Endothelial cell of umbilical vein (primary cell): ENCODE measurements at places on chromosomes 4 and X. TPM values are rescaled to one million over a fixed set of nuclear protein-coding genes. Genes with fewer than 3 reads are reported as not detected.

GRCh38 chr4:180449395-180449956, 1793.7 kb upstream of the TENM3 start:
- H3K4me1 ChIP-seq = no peaks in the 10 kb centered on the region
- DNase-seq = no peak
- no peak overlapping the region for H3K27ac ChIP-seq
- H3K4me3 ChIP-seq = no peak overlapping the region

GRCh38 chrX:132497432-132497831, 8.6 kb upstream of the MBNL3 start:
- no peak for DNase-seq
- no peaks in the 10 kb centered on the region for H3K27me3 ChIP-seq
- no peaks in the 10 kb centered on the region for H3K4me1 ChIP-seq
- H3K36me3 ChIP-seq = no peaks in the 10 kb centered on the region
- H3K4me3 ChIP-seq = no peak overlapping the region
- H3K27ac ChIP-seq = no peak overlapping the region

GRCh38 chr4:11698846-11699590, 270.3 kb upstream of the HS3ST1 start:
- H3K4me3 ChIP-seq = no peak overlapping the region
- no peaks in the 10 kb centered on the region for H3K36me3 ChIP-seq
- peak; percentile 77 for DNase-seq
- H3K4me1 ChIP-seq = peaks cover 40% of the 10 kb centered on the region
- no peaks in the 10 kb centered on the region for H3K27me3 ChIP-seq

Gene SLC16A2
- polyA plus RNA-seq = 3.6 and 3.9 TPM in 2 replicates

DNA sequence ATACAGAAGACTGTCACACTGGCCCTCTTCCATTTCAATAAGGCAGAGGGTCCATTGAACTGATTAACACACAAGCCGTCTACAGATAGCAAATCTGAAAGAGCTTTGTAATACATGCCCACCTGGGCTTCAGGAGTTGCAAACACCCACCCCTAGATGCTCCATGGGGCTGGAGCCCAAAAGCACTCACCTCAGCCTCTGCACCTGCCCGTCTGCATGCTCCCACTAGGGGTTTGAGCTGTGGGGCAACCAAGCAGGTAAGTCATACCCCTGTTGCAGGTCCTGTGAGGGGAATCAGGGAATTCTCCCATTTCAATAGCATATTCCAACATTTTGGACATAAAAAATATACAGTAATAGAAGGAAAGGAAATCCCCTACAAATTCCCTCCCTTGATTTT, 243.0 kb upstream of the KCNIP4 start:
- no peak overlapping the region for H3K27ac ChIP-seq
- H3K27me3 ChIP-seq = no peaks in the 10 kb centered on the region
- H3K4me1 ChIP-seq = no peaks in the 10 kb centered on the region
- no peak overlapping the region for H3K4me3 ChIP-seq

Gene CENPI
- polyA plus RNA-seq = 7.2 and 7.7 TPM in 2 replicates

Gene FHDC1
- 0.03 and 0.06 TPM in 2 replicates for polyA plus RNA-seq

DNA sequence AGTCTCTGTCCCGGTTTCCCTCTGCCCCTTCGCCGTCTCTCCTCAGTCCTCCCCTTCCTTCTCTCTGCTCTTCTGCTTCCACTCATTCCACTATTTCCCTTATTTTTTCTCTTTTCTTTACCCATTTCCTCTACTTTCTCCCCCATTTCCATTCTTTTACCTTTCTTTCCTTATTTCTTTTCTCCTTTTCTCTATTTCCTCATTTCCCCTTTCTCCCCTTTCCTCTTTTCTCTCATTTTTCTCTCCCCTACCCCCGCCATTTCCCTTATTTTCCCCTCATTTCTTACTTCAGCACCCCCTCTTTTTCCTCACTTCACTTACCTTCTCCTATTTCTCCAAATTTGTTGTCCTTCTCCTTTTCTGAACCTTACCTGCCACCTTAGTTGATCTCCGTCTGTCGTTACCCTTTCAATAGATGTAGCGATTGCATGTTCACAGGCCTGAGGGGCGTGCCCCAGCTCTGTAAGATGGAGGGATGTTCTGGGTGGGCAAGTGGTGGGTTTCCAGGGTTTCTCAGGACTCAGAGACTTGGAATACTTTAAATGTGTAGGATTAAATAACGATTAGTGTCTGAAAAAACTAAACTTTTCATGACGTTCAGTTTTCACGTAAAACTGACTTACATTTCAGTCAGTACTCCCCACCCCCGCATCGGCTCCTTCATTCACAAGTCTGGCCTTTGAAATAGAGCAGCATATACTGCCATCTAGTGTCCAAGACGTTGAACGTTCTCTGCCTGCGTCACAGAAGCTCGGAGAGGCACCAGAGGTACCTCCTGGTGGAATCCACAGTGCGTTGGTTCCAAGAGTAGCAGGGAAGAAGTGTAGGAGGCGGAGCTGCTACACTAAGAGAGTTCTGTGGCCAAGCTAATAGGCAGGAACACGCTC, 641 bp upstream of the NCBP2L start:
- H3K27me3 ChIP-seq = no peaks in the 10 kb centered on the region
- H3K27ac ChIP-seq = no peak overlapping the region
- H3K36me3 ChIP-seq = no peaks in the 10 kb centered on the region
- H3K4me3 ChIP-seq = peak overlapping the region; percentile 45

- no peaks in the 10 kb centered on the region for H3K27me3 ChIP-seq
- no peak overlapping the region for H3K4me3 ChIP-seq
- no peaks in the 10 kb centered on the region for H3K4me1 ChIP-seq
- no peaks in the 10 kb centered on the region for H3K36me3 ChIP-seq
- no peak for DNase-seq
These were observed 327.1 kb upstream of the VCX start for GRCh38 chrX:7515681-7516413.

DNA sequence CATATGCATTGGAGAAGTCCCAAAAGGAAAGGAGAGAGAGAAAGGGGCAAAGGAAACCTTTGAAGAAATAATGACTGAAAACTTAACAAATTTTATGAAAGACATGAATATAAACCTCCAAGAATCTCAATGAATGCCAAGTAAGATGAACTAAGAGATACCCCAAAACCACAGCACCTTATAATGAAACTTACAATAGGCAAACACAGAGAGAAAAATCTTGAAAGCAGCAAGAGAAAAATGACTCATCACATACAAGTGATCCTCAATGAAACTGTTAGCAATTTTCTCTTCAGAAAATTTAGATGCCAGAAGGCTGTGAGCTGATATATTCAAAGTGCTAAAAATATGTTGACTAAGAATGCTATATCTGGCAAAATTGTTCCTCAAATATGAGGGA, 10.1 kb downstream of the SMIM10L2A start:
- peaks cover under 1% of the 10 kb centered on the region for H3K27me3 ChIP-seq
- no peaks in the 10 kb centered on the region for H3K36me3 ChIP-seq
- H3K4me3 ChIP-seq = no peak overlapping the region
- H3K27ac ChIP-seq = no peak overlapping the region

- H3K36me3 ChIP-seq = no peaks in the 10 kb centered on the region
- H3K27me3 ChIP-seq = no peaks in the 10 kb centered on the region
- H3K27ac ChIP-seq = no peak overlapping the region
- no peak overlapping the region for H3K4me3 ChIP-seq
These were observed 291.8 kb downstream of the ARHGAP10 start for GRCh38 chr4:148023512-148024181.

Gene OPN1MW3
- not detected in 2 replicates for polyA plus RNA-seq

Gene ZNF630
- polyA plus RNA-seq = 0.87 and 1.0 TPM in 2 replicates

DNA sequence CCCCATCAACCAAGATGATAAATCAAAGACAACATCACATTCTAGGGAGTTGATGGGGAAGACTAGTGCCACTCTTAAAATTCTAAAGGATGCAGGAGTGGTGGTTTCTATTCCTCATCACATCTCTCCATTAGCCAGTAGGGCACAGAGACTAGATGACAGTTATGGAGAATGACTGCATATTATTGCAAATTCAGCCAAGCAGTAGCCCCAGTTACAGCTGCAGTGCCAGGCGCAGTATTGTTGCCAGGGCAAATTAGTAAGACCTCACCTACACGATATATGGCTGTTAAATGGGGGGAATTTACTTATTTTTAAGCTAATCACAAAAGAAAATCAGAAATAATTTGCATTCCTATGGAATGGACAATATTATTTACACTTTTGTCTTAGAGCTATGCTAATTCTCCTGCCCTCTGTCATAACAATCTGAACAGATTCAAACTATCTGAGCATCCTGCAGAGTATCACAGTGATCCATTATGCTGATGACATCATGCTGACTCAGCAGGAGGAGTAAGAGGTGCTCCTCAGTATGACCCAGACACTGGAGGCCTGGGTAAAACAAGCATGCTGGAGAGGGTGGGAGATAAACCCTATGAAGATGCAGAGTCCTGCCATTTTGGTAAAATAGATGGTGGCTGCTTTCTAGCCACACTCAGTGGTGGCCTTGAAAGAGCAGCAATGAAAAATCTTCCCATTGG, 24.7 kb downstream of the ETNPPL start:
- DNase-seq = no peak
- no peak overlapping the region for H3K27ac ChIP-seq
- no peak overlapping the region for H3K4me3 ChIP-seq

Gene PPP1R2C
- polyA plus RNA-seq = not detected in 2 replicates

Gene ENPEP
- not detected in 2 replicates for polyA plus RNA-seq

DNA sequence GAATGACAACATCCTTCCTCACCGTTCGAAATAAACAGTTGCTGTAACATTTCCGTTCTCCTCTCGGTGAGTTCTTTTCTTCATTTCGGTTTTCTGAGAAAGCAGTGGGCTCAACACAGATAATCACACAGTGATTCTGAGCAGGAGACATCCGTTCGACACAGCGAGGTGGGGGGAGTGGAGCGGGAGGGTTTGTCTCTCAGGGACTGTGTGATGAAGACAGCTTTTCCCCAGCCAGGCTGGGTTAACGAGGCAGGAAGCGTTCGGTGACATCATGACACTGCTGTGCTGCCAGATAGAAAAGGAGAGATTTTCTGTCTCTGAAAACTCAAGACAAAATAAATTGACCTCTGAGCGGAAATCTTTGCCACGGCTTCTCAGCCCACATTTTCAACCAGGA, 119.3 kb downstream of the CRLF2 start:
- H3K27me3 ChIP-seq = no peaks in the 10 kb centered on the region
- no peaks in the 10 kb centered on the region for H3K4me1 ChIP-seq
- no peak for DNase-seq
- H3K4me3 ChIP-seq = no peak overlapping the region
- H3K27ac ChIP-seq = no peak overlapping the region
- H3K36me3 ChIP-seq = no peaks in the 10 kb centered on the region

GRCh38 chr4:15901007-15901406, 37.5 kb downstream of the FGFBP1 start:
- H3K36me3 ChIP-seq = no peaks in the 10 kb centered on the region
- peaks cover 7% of the 10 kb centered on the region for H3K27me3 ChIP-seq
- H3K27ac ChIP-seq = no peak overlapping the region

Gene RBM46
- 0.03 TPM in 1 of 2 replicates, not detected in the other for polyA plus RNA-seq

DNA sequence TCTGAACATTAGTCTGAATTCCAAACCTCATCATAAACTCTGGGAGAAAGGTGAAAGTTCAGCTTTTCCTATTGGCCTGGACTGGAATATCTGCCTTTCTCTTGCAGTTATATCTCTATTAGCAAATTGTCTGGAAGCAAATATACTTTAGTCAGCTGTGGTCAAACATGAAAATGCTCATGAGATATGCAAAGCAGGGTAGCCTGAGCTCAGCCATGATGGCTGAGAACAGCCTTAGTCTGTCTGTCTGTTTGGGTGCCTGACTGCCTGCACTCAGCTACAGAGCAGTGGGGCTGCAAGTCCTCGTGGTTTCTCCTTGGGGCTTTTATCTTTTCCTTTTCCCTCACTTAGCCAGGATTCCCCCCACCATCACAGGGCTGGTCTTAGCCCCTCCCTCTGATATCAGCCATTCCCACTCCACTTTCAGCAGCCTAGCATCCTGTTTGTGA, 19.5 kb upstream of the PGRMC2 start:
- H3K27ac ChIP-seq = no peak overlapping the region
- no peak overlapping the region for H3K4me3 ChIP-seq
- DNase-seq = no peak

DNA sequence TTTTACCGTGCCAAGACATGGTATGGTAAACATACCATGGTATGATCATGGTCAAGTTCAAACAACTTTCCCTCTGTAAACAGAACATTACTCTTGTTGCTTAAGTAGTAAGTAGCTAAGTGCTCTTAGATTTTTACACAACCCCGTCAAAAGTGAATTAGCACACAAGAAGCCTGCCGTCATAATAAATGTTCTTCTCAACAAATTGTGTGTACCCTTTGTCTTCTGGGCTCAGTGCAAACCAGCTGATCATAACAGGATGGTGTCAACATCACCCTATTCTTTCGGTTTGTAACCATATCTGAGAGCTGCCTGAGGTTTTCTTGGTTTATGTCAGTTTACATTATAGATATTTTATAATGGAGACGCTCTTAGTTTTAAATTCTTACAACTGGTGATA, 28.8 kb downstream of the MSL3 start:
- DNase-seq = no peak
- no peaks in the 10 kb centered on the region for H3K4me1 ChIP-seq
- no peaks in the 10 kb centered on the region for H3K27me3 ChIP-seq
- no peak overlapping the region for H3K4me3 ChIP-seq
- H3K36me3 ChIP-seq = no peaks in the 10 kb centered on the region
- H3K27ac ChIP-seq = no peak overlapping the region

DNA sequence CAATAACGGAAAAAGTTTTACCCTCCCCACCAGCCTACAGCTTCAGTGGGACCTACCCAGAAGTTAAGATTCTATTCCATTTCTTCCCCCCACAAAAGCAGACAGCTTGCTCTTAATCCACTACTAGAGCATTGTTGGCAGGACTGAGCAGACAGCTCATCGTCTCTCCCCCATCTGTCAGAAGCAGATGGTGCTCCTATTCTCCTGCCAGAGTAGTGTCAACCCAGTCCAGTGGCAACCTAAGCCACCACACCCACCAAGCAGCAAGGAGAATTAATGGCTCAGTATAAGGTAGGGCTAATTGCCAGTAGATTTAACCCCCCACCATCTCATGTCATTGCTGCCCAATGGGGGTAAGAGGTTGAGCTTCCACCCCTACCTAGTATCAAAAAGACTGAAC, 62.0 kb downstream of the AWAT2 start:
- no peak overlapping the region for H3K4me3 ChIP-seq
- DNase-seq = peak; percentile 7
- H3K27ac ChIP-seq = no peak overlapping the region
- no peaks in the 10 kb centered on the region for H3K27me3 ChIP-seq

Gene NSD2
- polyA plus RNA-seq = 31.3 and 31.6 TPM in 2 replicates
